ENCODE measurements at places on chromosomes 1 and 21.

GRCh38 chr1:180101411-180101810 lies 53.3 kb upstream of the QSOX1 start:
- no peak for DNase-seq

GRCh38 chr1:214316593-214316992 lies 35.6 kb downstream of the SMYD2 start:
- DNase-seq = no peak

DNA sequence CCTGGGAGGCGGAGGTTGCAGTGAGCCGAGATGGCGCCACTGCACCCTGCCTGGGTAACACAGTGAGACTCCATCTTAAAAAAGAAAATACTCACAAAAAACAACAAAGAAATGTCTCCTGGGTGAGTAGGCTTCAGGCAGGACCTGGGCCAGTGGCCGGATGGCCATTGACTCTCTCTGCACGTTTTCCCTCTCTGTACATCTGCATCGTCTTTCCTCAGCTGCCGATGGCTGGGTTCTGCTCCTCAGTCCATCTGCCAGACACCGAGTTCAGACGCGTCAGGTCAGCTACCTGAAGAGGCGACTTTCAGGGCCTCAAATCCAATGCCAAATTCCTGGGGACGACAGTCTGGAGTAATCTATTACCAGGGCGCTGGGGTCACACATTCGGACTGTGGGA lies 199.3 kb downstream of the CAMTA1 start:
- DNase-seq = no peak

GRCh38 chr1:116984406-116985160 lies 17.0 kb upstream of the CD101 start:
- DNase-seq = no peak

DNA sequence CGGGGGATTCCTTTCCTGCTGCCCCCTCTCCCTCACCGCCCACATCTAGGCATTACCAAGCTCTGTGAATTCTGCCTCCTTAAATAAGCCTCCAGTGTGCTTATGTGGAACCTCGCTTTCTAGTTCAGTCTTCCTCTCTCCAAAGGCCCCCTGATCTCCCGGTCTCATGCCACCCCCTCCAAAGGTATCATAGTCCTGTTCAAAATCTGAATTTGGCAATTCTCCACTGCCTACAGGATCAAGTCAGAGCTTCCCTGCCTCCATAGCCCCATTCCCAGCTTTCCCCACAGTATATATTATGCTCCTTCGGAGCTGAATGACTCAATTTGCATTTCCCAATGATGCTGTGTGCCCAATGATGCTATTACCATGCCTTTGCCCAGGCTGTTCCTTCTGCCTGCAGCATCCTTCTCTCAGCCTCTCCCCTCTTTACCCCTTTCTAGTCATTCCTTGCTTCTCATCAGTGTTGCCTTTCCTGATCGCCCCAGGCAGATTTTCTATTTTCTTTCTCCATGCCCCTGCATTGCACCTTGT lies 1.7 kb downstream of the AZIN2 start:
- DNase-seq = no peak
